NCI-H1694 (cell line): ENCODE measurements at places on chromosomes 6 and 20.

DNA sequence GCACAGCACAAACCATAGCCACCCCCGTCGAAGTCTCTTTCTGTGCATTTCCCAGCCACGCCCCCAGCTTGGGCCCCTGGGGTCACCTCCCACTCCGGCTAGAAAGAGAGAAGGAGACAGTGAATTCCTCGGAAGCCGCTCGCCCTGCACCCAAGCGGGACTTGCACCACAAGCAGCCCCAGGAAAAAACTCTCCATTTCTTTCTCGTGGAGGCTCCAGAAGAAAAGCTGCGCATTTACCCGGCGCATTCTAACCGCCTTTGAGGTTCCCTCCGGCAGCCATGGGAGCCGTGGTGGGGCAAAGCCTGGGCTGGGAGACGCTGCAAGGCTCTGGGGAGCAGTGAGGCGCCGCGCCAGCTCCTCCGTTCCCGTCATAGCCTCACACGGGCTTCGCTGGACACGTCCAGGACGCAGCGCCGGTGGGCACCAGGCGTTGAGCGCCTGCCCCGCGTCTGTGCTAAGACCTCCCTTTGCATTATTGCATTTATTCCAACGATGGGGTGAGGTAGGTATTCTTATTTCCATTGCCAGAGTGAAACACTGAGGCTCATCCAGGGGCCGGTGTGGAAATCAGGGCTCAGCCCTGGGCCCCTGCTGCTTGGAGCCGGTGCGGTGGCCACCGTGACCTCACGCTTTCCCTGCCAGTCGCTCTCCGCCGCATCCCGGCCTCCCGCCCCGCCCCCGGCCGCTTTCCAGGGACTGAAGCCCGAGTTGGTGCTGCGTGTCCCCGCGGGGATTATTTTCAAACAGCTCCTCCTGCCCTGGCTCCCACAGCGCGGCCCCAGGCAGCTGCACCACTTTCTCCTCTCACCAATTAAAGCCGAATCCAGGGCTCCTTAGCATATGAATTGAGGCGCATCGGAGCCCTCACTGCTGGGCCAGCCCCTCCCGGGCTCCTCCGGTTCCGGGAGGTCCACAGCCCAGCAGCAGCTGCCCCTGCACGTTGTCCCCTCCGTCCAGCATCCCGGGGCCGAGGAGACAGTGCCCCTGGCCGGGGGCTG is 148.3 kb upstream of the AFDN start:
- peak; percentile 56 for DNase-seq

GRCh38 chr6:20168690-20169089 is 43.6 kb downstream of the MBOAT1 start:
- no peak for DNase-seq

DNA sequence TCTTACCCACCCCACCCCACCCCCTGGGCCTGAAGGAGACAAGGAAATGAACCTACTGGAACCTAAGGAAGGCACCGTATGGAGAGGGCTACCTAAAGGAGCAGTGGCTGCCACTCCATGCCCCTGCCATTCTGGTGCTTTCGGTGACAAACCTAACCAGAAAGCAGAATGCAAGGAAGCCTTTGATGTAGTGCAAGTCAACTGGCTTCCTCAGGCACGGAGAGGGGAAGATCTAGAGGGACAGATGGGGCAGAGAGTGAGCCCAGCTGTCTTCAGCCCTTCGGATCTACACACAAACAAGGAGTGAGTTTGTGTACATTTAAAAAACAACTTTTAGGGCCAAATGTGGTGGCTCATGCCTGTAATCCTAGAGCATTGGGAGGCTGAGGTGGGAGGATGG is 39.5 kb downstream of the PPP1R16B start:
- DNase-seq, result no peak

GRCh38 chr6:134357022-134357487 is 39.1 kb upstream of the SGK1 start:
- no peak for DNase-seq

DNA sequence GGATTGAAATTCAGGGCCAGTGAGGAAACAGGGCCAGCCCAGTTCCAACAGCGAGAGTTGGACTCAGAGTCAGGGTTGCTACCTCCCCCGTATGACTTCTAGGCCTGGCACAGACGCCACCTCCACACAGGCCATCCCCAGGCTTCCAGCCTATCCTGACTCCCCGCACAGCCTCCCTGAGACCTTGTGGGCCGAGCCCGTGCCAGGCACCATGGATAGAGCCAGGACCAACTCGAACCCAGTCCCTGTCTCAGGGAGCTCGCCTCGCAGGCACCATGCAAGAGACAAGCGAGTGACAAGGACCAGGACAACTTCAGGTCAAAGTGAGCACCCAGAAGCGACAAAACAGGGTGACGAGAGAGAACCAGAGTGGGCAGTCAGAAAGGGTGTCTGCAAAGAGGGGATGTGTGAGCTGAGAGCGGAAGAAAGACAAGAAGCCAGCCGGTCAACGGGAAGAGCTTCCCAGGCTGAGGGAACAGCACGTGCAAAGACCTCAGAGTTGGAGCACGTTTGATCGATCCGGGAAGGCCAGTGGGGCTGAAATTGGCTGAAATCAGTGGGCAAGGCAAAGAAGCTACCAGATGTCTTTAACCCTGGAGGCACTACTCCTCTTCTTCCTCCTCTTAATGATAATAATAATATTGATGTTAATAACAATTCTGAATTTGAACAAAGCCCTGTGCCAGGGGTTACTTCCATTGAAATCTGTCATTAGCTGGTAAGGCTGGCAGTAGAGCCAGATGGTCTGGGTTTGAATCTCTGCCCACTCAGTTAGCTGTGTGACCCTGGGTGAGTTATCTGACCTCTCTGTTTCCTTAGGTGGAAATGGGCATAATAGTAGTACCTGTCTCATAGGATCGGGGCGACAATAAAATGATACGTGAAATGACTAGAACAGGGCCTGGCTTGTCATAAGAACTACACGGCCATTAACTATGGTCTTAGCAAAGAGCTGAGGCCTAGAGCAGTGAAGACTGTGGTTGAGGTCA is 45.0 kb downstream of the KIAA1755 start:
- no peak for DNase-seq

DNA sequence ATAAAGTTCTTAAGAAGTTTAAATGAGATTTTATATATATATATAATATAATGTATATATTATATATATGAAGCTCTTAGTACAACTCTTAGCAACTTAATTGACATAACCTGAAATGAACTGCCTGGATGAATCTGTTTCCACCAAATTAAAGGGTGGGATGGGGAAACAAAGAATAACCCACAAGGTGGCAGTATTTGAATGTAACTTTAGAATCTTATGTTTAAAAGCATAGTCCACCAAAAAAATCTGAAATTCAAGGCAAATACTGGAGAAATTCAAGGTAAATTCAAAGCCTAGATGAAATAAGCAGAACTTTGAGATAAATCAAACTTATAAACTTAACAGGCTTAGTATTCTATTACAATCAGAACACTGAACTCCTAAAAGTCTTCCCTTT is 4.4 kb upstream of the IBTK start:
- peak; percentile 45 for DNase-seq

- DNase-seq, result peak; percentile 16
Observed at GRCh38 chr6:94215552-94215951, 796.2 kb upstream of the EPHA7 start.

DNA sequence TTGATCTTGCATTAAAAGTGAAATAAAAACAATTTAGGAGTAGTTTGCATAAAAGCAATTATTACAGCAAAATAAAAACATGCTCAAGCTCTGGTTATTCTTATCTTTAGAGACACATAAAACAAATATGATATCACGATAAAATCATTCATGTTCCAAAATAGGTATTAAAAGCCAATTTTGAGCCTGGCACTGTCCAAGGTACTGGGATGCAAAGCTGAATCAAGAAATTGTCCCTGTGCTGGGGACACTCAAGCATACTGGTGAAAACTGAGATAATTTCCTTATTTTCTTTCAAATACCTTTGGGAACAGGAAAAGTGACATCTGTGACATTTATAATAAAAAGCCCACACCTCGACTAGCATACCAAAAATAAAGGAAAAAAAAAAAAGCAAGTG is 931 bp upstream of the MTCL3 start:
- DNase-seq, result no peak

DNA sequence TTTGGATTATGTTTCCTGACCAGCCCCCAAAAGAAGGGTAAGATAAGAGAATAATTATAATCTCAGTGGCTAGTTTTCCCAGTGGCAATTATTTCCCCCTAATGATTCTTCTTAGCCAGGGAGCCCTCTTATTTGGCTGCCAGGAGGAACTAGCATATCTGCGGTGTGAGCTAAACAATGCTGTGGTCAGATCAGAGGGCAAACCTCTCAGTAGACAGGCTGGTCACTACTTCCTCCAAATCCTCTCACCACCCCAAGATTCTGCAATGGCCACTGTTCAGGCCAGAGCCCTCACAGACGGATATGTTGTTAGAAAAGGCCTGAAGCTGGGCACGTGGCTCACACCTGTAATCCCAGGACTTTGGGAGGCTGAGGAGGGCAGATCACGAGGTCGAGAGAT is 273.4 kb upstream of the SASH1 start:
- DNase-seq, result no peak

DNA sequence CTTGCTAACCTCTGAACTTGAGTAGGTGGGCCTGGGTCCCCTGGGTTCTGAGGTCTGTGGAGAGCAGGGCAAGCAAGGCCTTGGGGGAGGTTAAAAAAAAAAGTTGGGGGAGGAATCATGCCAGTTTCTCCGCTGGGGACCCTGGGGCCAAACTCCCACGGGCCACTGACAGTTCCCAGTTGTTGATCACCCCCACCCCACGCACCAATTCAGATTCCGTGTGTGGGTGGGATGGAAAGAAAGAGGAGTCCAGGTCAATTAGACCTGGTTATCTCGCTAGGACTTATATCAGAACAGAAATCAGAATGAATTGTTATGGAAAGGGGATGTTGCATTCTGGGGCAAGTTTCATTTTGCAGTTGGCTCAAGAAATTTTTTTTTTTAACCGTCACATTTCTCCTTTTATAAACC is 46.7 kb upstream of the SUPT3H start:
- DNase-seq, result no peak

- DNase-seq, result no peak
Observed at GRCh38 chr6:154996016-154996590, 988 bp downstream of the TIAM2 start.

DNA sequence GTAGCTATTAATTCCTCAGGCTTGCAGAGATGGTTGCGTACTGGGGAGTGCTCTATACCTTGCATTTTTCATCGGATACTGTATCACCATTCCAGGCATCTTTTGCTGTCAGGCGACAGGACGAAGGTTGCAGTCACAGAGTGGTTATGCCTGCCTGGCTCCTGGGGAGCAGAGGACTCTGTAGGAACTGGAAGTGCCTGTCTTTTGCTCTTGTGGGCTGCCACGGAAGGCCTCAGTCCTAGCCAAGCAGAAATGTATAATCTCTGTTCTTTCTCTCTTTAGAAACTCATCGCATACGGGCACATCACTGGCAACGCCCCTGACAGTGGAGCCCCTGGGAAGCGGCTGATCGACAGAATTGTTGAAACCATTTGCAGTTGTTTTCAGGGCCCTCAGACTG is 29.5 kb downstream of the ARFGEF2 start:
- no peak for DNase-seq

DNA sequence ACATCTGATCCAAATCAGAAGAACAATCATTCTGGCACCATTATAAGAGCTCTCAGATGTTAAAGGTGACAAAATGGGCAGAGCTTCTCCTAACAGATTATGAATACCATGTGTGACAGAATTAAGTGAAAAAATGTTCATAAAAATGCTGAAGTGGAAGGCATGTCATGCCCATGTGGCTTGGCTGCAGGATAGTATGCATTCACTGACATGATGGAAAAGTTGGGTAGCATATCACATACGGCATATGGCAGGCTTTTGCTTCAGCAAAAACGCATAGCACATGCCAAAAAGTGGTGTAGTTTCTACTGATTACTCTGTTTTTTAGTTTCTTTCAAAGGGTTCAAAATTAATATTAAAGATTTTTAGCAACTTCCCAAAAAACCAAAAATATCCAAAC is 731.5 kb upstream of the EPHA7 start:
- DNase-seq, result no peak

GRCh38 chr6:7566107-7566506 is 23.9 kb upstream of the SNRNP48 start:
- DNase-seq, result no peak

- DNase-seq, result no peak
Observed at GRCh38 chr20:17558154-17558940, 11.5 kb upstream of the DSTN start.

GRCh38 chr6:43942011-43942442 is 172.0 kb downstream of the VEGFA start:
- DNase-seq, result no peak

- DNase-seq, result no peak
Observed at GRCh38 chr6:151178373-151178772, 61.4 kb upstream of the AKAP12 start.

DNA sequence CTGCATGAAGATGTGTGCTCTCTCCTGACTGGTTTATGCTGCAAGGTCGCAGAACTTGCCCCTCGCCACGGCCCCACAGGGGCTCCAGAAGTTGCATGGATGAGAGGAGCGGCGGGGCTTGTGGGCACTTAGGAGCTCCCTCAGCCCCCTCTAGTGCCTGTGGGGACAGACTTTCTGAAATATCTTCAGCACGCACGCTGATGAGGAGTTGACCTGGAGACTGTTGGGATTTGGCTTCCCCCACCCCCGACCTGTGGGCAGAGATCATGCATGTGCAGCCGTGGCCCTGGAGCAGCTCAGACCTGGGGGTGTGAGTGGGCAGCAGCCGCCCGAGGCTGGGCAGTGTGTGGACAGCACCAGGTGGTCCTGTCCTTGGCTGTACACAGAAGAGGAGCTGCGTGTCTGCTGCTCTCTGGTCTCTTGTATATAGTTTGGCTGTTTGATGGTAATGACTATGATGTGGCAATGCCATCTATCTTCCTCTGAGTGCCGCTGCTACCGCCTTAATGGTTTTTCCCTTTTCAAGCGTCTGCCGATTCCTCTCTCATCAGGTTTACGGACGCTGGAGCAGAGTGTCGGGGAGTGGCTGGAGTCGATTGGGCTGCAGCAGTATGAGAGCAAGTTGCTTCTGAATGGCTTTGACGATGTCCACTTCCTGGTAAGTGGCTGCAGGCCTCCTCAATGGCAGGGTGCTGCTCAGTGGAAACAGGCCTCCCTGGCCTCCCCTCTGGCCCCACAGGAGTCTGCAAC is 81.4 kb downstream of the TCP11 start:
- DNase-seq, result no peak

DNA sequence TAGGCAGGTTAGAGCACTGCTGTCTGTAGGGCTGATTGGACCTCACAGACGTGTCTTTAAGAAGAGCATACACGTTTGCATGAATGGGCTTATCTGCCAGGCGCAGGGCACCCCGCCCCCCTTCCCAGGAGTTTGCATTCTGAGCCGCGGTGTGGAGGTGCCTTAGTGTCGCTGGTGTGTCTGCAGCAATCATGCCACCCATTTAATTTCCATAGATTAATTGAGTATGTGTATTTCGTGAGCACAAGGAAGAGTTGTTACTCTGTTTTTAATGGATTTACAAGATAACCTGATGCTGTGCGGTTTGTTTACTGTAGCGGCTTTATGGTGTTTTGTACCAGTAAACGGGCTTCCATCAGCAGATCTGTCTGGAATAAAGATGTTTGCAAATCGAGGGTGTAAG is 107.7 kb downstream of the ZDHHC14 start:
- DNase-seq, result no peak

DNA sequence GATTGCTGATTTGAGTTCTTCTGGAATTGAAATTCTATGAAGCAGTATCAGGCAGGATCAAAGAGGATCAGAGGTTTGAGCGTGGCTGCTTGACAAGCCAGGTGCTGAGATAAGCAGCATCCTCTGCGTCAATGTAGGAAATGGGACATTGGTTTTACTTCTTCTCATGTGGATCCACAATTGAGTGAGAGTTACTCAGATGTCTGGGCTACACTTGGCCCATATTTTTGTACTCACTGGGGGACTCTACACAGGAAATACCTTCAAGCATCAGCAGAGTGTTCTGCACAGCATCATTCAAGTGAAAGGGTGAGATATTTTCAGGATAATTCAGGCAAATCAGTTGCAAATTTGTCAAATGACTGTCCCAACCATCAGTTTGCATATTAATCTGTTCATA is 613.9 kb upstream of the ARID1B start:
- no peak for DNase-seq
